Stimulated activated memory B cell treated with anti-CD40 and anti-IgM and Interleukin-4, amounts not matched to agents 10 μg/mL and 1 μg/mL and 100 μg/mL, for 72 hours (primary cell): ENCODE measurements at places on chromosomes 5 and 9.

GRCh38 chr9:95382433-95382832, 64.9 kb upstream of the FANCC start:
- ATAC-seq, result no peak

DNA sequence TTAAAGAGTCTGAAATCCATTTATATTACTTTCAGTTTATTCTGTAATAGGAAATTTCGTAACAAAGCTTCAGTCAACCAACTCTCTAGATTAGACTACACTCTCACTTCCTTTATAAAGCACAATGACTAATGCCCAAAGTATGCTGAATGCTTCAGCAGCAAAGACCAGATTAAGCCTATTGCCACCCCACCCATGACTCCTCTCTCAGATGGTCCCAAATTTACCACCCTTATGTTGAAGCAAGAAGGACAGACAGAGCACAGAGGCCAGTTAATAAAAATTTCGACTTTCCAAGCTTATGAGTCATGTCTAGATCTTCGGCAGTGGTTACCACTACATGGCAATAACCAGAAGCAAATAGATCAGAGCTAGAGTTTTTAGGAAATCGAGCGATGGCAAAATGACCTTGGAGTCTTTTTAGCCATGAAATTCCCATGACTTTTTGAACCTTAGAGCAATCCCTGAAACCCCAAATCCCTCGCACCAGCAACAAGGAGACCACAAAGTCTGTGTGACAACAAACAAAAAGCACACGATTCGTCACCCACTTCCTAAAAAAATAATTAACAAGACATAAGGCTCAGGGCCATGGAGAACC, 287.8 kb upstream of the RASA1 start:
- peak; percentile 65 for ATAC-seq

GRCh38 chr9:76887003-76887821, 18.7 kb downstream of the PRUNE2 start:
- no peak for ATAC-seq

- ATAC-seq, result no peak
Measured at GRCh38 chr9:115495052-115495635, 377.2 kb upstream of the TNC start.
